ENCODE measurements at places on chromosomes 3 and 15. TPM values are rescaled to one million over a fixed set of nuclear protein-coding genes. Genes with fewer than 3 reads are reported as not detected.

GRCh38 chr3:177060492-177060891 lies 136.8 kb downstream of the TBL1XR1 start:
- no peak for DNase-seq

- no peak for DNase-seq
Measured at GRCh38 chr3:189344996-189345395, 173.2 kb downstream of the TPRG1 start.

- DNase-seq, result peak; percentile 40
Measured at GRCh38 chr15:67508407-67508806, 12.5 kb upstream of the C15orf61 start.

- no peak for DNase-seq
Measured at GRCh38 chr3:39294446-39295183, 14.8 kb upstream of the CX3CR1 start.

The WDR5B gene
- 5.8 TPM for total RNA-seq

The FAM3D gene
- not detected for total RNA-seq

Measured in HFFc6 (cell line).